ENCODE measurements at places on chromosomes 4 and X. TPM values are rescaled to one million over a fixed set of nuclear protein-coding genes. Genes with fewer than 3 reads are reported as not detected.

DNA sequence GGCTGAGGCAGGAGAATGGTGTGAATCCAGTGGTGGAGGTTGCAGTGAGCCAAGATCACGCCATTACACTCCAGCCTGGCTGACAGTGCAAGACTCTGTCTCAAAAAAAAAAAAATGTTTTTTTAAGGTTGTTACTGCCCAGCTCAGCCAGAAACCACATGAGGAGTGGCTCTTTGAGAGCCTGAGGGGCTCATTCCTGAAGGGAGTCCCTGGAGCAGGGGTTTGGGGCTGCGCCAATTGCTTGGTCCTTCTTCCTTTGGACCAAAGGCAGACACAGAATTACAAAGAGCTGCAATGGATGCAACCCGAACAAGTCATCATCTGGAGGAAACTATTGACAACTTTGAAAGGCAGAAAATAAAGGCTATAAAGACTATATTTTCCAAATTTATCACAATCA lies 60.6 kb upstream of the WWC2 start:
- no peak for DNase-seq

DNA sequence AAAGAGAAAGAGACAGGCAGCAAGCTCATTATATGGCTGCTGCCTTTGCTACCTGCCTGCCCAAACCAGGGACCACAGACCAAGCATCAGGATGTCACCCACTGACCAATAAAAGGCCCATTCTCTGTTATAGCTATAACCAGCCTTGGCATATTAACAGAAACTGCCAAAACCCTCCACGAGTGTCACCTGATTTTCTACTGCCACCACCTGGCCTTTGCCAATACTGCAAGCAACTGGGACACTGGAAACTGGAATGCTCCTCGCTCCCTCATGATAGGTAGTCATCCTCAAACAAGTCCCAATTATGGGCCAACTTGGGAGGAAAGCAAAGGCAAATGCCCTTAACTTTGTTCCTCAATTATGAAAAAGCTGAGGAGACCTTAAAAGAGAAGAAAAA lies 76.0 kb downstream of the SPIN4 start:
- DNase-seq, result peak; percentile 25

- DNase-seq, result no peak
Observed at GRCh38 chrX:153438532-153438931, 7.3 kb downstream of the TREX2 start.

DNA sequence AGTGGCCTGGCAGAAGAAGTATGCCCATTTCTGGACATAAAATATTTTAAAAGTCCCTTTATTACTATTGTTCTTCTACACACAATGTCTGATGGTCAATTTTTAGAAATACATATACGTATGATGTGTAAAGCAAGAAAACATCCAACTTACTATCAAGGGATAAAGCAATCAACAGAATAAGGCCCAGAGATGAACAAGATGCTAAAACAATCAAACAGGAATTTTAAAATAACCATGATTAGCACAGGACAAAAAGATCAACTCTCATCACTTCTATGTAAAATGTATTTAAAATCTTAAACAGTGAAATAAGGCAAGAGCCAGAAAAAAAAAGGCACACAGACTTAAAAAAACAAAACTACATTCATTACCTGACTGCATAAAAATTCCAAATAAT lies 60.9 kb downstream of the MTNR1A start:
- no peak for DNase-seq

- DNase-seq, result no peak
Observed at GRCh38 chrX:13288671-13289070, 31.2 kb downstream of the ATXN3L start.

DNA sequence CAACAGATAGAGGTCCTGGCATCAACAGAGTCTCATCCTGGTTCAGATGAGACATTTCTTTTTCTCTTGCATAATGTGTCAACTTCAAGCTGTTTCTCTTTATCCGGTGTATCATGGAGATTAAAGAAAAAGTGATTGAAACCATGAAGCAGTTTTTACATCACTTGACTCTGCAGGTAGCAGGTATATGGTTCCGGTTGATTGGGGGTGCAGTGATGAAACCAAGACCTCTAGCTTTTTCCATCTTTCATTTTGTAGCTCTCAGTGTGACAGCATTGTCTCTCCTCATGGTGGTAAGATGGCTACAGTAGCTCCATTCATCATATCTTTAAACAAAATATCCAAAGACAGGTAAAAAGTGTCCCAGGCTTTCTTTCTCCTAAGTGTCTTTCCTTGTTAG lies 2.4 kb upstream of the HOPX start:
- no peak for DNase-seq

- peak; percentile 34 for DNase-seq
Observed at GRCh38 chr4:99945718-99946355, 581 bp downstream of the DNAJB14 start.

GRCh38 chr4:11512871-11513270 lies 84.2 kb upstream of the HS3ST1 start:
- no peak for DNase-seq

DNA sequence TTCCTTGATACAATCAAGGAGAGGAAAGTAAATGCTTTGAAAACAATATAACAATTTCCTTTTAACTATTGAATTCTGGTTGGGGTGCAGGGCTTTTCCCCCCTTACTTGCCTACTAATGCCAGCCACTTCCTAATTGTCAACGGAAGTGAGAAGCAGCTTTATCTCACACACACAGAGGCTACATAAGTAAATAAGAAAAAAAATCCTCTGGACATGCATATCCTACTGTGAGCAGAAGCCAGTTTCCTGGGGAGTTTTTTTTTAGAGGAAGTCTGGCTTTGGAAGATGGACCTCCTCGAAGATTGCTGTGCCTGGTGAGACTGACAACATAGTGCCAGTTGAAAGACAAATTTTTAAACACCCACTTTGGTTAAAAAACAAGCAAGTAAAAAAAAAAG lies 180.6 kb downstream of the OPHN1 start:
- peak; percentile 21 for DNase-seq

DNA sequence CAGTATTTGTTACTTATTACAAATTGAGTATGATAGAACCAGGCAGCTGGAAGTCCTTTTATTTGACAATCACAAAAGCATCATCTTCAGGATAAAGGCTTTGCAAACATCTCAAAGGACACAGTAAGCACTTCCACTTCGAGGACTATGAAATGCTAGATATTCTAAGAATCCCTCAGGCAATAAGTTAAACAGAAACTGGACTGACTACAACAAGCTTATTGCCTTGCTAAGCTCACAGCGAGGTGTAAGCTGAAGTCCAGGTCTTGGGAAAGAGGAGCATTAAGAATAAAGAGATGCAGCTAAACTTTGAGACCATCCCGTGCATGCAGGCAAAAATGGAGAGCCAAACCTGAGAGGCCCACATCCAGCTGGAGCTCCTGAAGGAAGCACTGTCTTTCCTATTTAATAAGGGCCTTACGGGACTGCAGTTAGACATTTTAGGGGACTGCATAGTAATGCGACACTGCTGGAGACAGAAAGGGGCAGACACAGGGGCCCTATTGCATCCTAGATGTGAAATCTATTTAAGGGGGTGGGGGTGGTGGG lies 38.7 kb downstream of the DCHS2 start:
- no peak for DNase-seq

GRCh38 chr4:92100975-92101374 lies 202.8 kb upstream of the GRID2 start:
- no peak for DNase-seq

Gene PHKA2
- 6.0 TPM for total RNA-seq

Gene KLHL4
- 51.8 TPM for total RNA-seq

Gene UCHL1
- 11.7 TPM for total RNA-seq

Gene OPRPN
- not detected for total RNA-seq

Gene ARHGAP36
- not detected for total RNA-seq

Gene NHSL2
- 19.2 TPM for total RNA-seq

Gene BRS3
- total RNA-seq, result not detected

Gene SSX2
- total RNA-seq, result not detected

Gene TMPRSS11B
- total RNA-seq, result not detected

Gene GPR78
- total RNA-seq, result not detected

Gene SRPX2
- 8.3 TPM for total RNA-seq

Gene PPP1R3F
- 1.3 TPM for total RNA-seq

Gene GPRIN3
- total RNA-seq, result 0.65 TPM

Gene MAGEA8
- total RNA-seq, result not detected

Gene TCEAL5
- not detected for total RNA-seq
